Stromal cell of bone marrow (primary cell): ENCODE measurements at places on chromosomes 11 and 22.

DNA sequence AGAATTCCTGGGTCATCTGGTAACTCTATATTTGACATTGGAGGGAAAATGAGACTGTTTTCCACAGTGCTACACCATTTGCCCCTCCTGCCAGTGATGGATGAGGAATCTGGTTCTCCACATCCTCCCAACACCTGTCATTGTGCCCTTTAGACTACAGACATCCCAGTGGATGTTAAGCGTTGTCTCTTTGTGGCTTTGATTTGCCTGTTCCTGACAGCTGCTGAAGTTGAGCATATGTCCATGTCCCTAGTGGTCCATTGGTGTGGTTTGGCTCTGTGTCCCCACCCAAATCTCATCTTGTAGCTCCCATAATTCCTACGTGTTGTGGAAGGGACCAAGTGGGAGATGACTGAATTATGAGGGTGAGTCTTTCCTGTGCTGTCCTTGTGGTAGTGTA, 88.5 kb downstream of the BRD1 start:
- DNase-seq = no peak

DNA sequence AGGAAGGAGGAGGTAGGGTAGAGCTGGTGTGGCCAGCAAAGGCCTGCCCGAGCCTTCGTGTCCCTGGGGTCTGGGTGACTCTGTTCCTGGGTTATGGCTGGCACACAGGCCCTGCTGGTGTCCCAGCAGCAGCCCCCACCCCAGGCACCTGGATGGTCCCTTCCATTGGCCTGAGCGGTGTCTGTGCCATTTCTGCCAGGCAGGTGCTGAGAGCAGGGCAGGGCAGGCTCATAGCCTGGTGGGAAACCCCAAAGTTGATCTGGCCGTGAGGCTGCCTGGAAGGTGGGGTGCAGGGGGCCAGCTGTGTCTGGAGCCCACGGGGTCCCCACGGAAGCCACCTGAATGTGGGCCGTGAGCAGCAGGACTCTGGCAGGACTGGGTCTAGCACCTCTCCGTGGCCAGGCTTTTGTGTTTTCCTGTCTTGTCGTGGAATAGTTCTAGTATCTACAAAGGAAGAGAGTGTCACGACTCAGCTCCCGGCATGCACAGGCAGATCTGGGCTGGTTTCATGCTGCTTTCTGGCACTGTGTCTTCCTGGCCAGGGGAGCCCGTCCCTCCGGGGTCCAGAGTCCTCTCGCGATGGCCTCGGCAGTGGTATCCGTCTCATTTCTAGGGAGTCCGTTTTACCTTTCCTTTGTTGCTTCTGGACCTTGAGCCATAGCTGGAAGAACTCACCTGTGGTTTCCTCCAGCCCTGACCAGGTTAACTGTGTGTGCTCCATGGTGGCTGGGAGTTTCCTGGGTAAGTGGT, 83.7 kb downstream of the KCNQ1 start:
- DNase-seq = no peak

GRCh38 chr11:134474942-134475341, 62.9 kb upstream of the B3GAT1 start:
- no peak for DNase-seq

DNA sequence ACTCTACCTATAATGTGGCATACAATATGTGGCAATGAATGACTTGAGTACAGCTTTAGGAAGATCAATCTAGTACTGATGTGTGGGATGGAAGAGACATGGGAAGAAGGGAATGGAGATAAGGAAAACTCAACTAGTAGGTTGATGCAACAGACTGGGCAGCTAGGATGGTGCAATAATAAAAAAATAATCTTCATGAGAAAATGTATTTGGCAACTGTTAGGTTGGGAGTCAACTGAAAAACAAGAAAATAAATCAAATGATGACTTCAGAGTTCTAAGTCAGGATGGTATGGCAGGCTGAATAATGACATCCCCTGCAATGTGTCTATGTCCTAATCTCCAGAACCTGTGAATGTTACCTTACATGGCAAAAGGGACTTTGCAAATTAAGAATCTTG, 236.8 kb upstream of the PITPNB start:
- DNase-seq = no peak

GRCh38 chr11:34758262-34758661, 137.4 kb downstream of the EHF start:
- no peak for DNase-seq

GRCh38 chr22:43230571-43230970, 43.6 kb upstream of the TTLL12 start:
- no peak for DNase-seq

- DNase-seq = no peak
These were observed 480 bp upstream of the MTMR2 start for GRCh38 chr11:95924414-95924760.

GRCh38 chr22:47128216-47128615, 365.8 kb downstream of the TBC1D22A start:
- no peak for DNase-seq

DNA sequence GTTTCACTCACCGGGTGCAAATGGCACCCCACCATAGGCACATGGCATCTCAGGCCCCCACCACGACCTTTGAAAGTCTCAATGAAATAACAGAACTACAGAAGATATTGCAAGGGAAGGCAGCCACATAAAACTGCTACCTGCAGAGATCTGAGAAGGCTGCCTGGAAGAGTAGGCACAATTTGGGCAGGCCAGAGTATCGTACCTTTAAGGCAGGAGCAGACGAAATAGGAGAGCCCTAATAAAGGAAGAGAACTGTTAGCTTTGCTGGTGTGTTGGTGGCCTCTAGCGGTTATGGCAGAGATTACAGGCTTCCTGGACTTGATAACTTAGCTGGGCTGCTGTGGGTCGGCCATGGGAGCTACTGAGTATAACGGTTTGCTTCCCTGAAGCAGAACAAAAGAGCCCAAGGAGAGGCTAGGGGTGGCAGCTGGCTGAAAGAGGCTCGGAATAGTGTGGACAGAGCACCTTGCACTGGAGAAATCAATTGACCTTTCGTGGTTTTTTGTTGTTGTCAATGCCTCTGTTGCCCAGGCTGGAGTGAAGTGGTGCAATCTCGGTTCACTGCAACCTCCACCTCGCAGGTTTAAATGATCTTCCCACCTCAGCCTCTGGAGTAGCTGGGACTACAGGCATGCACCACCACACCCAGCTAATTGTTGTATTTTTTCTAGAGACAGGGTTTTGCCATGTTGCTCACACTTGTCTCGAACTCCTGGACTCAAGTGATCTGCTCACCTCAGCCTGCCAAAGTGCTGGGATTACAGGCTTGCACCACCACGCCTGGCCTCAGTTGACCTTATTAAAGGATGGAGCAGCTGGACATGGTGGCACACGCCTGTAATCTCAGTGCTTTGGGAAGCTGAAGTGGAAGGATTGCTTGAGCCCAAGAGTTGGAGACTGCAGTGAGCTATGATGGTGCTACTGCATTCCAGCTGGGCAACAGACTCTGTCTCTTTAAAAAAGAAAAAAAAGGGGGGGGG, 4.8 kb downstream of the SDF2L1 start:
- peak; percentile 62 for DNase-seq
